Neural cell (in vitro differentiated cells): ENCODE measurements at places on chromosomes 5 and 9. TPM values are rescaled to one million over a fixed set of nuclear protein-coding genes. Genes with fewer than 3 reads are reported as not detected.

The STARD4 gene
- polyA plus RNA-seq, result 60.5 and 62.6 TPM in 2 replicates

The PCDHA10 gene
- polyA plus RNA-seq, result 5.5 and 6.7 TPM in 2 replicates

The PIP5K1B gene
- 0.72 and 1.5 TPM in 2 replicates for polyA plus RNA-seq

The ZNF366 gene
- not detected in 2 replicates for polyA plus RNA-seq

The PCDHGA6 gene
- polyA plus RNA-seq, result 0.09 TPM in 1 of 2 replicates, not detected in the other

The RNF44 gene
- polyA plus RNA-seq, result 22.2 and 27.0 TPM in 2 replicates

The IZUMO3 gene
- not detected in 2 replicates for polyA plus RNA-seq

The PTGES gene
- polyA plus RNA-seq, result 0.63 and 1.2 TPM in 2 replicates

The EFNA5 gene
- polyA plus RNA-seq, result 4.2 and 4.6 TPM in 2 replicates

The RGS7BP gene
- 9.5 and 15.4 TPM in 2 replicates for polyA plus RNA-seq

The ABCA1 gene
- polyA plus RNA-seq, result 5.1 and 5.2 TPM in 2 replicates

The ECM2 gene
- 0.30 TPM in 1 of 2 replicates, not detected in the other for polyA plus RNA-seq

The MVB12B gene
- polyA plus RNA-seq, result 39.5 and 47.5 TPM in 2 replicates

The SPAG8 gene
- polyA plus RNA-seq, result 2.9 and 4.2 TPM in 2 replicates

The SCGB3A2 gene
- polyA plus RNA-seq, result not detected in 2 replicates

The PKN3 gene
- 0.06 and 1.4 TPM in 2 replicates for polyA plus RNA-seq

The SLIT3 gene
- 0.06 and 1.2 TPM in 2 replicates for polyA plus RNA-seq

The UBAC1 gene
- polyA plus RNA-seq, result 89.4 and 92.3 TPM in 2 replicates

The MARCHF11 gene
- polyA plus RNA-seq, result 6.1 TPM in 2 replicates

The SPATA31D4 gene
- not detected in 2 replicates for polyA plus RNA-seq

The ADGRD2 gene
- polyA plus RNA-seq, result not detected in 2 replicates

The EMB gene
- polyA plus RNA-seq, result 9.1 and 10.8 TPM in 2 replicates

The KIF4B gene
- not detected in 2 replicates for polyA plus RNA-seq

The FCN2 gene
- not detected in 2 replicates for polyA plus RNA-seq

The LHX6 gene
- polyA plus RNA-seq, result 0.14 and 0.26 TPM in 2 replicates

The LCN1 gene
- polyA plus RNA-seq, result not detected in 2 replicates

The SVEP1 gene
- polyA plus RNA-seq, result 0.10 and 0.42 TPM in 2 replicates

The TRIM7 gene
- polyA plus RNA-seq, result 1.4 and 2.1 TPM in 2 replicates

The BTF3 gene
- 307 and 324 TPM in 2 replicates for polyA plus RNA-seq

The SPEF2 gene
- 11.5 and 18.5 TPM in 2 replicates for polyA plus RNA-seq

The FBLL1 gene
- 63.7 and 79.6 TPM in 2 replicates for polyA plus RNA-seq

The PCDHGA7 gene
- polyA plus RNA-seq, result not detected in 2 replicates

The SLC34A3 gene
- polyA plus RNA-seq, result 0.12 and 0.27 TPM in 2 replicates

The PPP2R2B gene
- polyA plus RNA-seq, result 246 and 250 TPM in 2 replicates

The PIK3R1 gene
- 38.0 and 41.9 TPM in 2 replicates for polyA plus RNA-seq

The XRCC4 gene
- polyA plus RNA-seq, result 22.7 and 22.9 TPM in 2 replicates

The SLC25A2 gene
- not detected in 2 replicates for polyA plus RNA-seq

The SV2C gene
- 0.45 and 0.88 TPM in 2 replicates for polyA plus RNA-seq

The SPATA31A1 gene
- polyA plus RNA-seq, result not detected in 2 replicates

The GPRIN1 gene
- polyA plus RNA-seq, result 32.3 and 42.8 TPM in 2 replicates

The DEPDC1B gene
- 5.7 and 7.1 TPM in 2 replicates for polyA plus RNA-seq

The CBY3 gene
- 0.90 TPM in 1 of 2 replicates, not detected in the other for polyA plus RNA-seq

The AJM1 gene
- polyA plus RNA-seq, result 1.5 TPM in 2 replicates

The NTRK2 gene
- 14.2 and 15.3 TPM in 2 replicates for polyA plus RNA-seq

The TLX3 gene
- not detected in 2 replicates for polyA plus RNA-seq

The CD180 gene
- not detected in 2 replicates for polyA plus RNA-seq

The MEIKIN gene
- not detected in 2 replicates for polyA plus RNA-seq

The C9 gene
- polyA plus RNA-seq, result not detected in 2 replicates

The IRX1 gene
- polyA plus RNA-seq, result 0.34 TPM in 1 of 2 replicates, not detected in the other

The SPINK7 gene
- not detected in 2 replicates for polyA plus RNA-seq

The SPOCK1 gene
- 30.9 and 33.6 TPM in 2 replicates for polyA plus RNA-seq

The EIF4E1B gene
- polyA plus RNA-seq, result 0.82 TPM in 1 of 2 replicates, not detected in the other

The C5orf46 gene
- not detected in 2 replicates for polyA plus RNA-seq

The MZB1 gene
- polyA plus RNA-seq, result not detected in 2 replicates
